Upper lobe of right lung (tissue), 1 donor: ENCODE measurements at places on chromosomes 13 and 19.

- no peak for DNase-seq
Measured at GRCh38 chr13:19645000-19645399, 11.5 kb downstream of the MPHOSPH8 start.

GRCh38 chr19:9070066-9070465, 16.8 kb upstream of the OR1M1 start:
- no peak for DNase-seq

DNA sequence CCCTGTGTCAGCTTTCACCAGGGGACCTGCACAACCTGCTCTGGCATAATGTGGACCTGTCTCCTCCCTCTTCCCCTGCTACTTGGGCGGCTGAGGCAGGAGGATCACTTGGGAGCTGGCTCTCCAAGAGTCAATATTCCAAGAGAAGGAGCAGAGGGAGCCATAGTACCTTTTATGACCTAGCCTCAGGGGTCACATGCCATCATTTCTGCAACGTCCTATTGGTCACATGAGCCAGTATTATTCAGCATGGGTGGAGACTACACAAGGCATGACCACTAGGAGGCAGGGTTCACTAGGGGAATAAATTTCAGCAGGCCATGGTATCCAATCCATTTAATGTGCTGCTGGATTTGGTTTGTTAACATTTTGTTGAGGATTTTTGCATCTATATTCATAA, 12.0 kb upstream of the SHFL start:
- no peak for DNase-seq

GRCh38 chr13:30103161-30103840, 204.1 kb downstream of the KATNAL1 start:
- no peak for DNase-seq

DNA sequence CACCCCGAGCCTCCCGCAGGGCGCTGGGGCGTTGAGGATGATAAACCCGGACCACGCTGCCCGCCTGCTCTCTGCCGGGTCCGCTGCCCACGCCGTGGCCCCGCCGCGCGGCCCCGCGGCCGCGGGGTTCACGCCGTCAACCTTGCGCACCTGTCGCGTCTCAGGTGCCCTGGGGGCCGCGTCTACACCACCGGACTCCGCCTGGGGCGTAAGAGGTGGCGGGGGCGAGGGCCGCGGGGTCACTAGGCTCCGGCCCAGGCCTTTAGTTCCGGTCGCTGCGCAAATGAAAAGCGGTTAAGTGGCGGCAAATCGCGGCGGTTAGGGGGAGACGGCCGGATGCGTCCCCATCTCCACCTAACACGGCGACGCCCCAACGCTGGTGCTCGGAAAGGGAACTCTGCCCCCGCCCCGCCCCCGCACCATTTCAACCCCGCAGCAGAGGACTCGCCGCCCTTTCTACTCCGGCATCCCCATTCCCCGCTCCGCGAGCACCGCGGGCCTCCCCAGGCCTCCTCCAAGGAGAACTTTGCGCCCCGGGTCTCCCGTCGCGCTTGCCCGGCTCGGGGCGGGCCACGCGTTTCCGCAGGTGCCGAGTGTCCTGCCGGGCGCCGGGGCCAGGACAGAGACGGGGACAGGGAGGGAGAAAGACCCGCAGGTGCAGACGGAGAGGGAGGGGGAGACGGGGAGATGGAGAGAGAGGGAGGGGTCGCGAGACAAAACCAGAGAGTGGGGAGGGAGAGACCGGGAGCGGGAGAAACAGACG, 4.3 kb downstream of the ONECUT3 start:
- no peak for DNase-seq
